ENCODE measurements at places on chromosomes 5 and 9. TPM values are rescaled to one million over a fixed set of nuclear protein-coding genes. Genes with fewer than 3 reads are reported as not detected.

SLC6A3 gene
- total RNA-seq = not detected

MCC gene
- 67.7 TPM for total RNA-seq

DNA sequence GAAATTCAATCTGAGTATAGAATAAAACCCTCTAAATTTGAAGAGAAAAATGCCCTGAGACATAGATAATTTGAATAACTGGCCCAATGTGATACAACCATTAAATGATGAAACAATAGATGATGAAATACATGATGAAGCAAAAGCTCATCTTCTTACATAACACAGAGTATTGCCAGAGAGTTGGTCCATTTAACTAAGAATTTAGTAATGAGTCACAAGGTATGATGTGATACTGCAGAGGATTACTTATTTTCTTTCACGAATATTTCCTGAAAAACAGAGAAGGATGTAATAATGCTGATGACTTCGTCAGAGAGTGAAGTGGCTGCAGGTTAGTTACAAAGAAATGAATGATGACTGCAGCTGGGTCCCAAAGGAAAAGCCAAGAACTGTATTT, 379.3 kb downstream of the CDH12 start:
- no peaks in the 10 kb centered on the region for H3K27me3 ChIP-seq
- no peak overlapping the region for H3K27ac ChIP-seq
- DNase-seq = no peak
- no peaks in the 10 kb centered on the region for H3K4me1 ChIP-seq

DNA sequence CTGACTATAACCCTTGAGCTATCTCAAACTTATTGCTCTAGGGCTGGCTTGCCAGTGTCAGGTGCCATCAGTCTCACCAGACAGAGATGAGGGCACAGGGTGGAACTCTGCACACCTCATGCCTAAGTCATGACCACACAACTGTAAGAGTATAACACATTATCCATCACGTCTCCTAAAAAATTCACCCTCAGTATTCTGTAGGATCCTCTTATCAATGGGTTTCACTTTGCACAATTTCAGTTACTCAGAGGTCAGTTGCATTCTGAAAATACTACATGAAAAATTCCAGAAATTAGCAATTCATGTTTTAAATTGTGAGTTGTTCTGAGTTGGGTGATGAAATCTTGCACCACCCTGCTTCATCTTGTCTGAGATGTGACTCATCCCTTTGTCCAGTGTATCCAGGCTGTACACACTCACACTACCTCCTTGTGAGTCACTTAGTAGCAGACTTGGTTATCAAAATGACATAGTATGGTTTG, 690.9 kb upstream of the CDH18 start:
- H3K27me3 ChIP-seq = no peaks in the 10 kb centered on the region
- no peak overlapping the region for H3K27ac ChIP-seq
- H3K4me3 ChIP-seq = no peak overlapping the region
- no peak for DNase-seq

- no peaks in the 10 kb centered on the region for H3K4me1 ChIP-seq
- H3K27me3 ChIP-seq = no peaks in the 10 kb centered on the region
- H3K27ac ChIP-seq = no peak overlapping the region
- no peak overlapping the region for H3K4me3 ChIP-seq
These were observed 1333.7 kb upstream of the WWC1 start for GRCh38 chr5:166957782-166958181.
